Astrocyte (in vitro differentiated cells and primary cell): ENCODE measurements at places on chromosomes 1 and 21. TPM values are rescaled to one million over a fixed set of nuclear protein-coding genes. Genes with fewer than 3 reads are reported as not detected.

DIO1 gene
- total RNA-seq, result not detected in 2 replicates

UBIAD1 gene
- total RNA-seq, result 15.4 and 15.5 TPM in 2 replicates

SPRR3 gene
- total RNA-seq, result 0.70 and 3.0 TPM in 2 replicates

FCN3 gene
- total RNA-seq, result not detected in 2 replicates

DNA sequence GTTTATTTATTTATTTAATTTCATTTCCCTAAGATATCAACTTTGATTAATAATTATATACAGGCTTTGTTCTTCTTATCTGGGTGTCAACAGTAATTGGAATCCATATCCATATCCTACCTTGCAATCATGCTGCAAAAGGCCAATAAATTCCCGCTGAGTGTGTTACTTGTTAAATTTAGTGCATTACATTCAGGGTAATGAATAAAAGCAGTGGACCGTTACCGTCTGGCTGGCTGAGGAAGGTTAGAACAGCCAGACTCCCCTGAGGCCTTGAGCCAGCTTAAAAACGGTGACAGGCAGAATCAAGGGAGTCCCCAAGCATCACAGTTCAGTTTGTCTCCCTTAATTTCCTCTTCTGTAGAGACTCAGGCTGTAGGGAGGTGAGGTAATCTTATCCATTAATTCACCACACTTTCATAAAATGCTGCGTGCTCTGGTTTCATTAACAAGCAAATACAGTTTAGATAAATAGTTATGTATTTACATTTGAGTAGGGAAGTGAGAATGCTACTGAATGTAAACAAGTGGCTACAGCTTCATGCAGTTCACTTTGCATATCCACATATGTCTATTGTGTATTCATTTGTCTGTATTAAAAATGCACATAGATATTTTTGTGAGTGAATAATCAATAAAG is 888.2 kb upstream of the CXADR start:
- H3K27me3 ChIP-seq, result no peaks in the 10 kb centered on the region
- H3K4me1 ChIP-seq, result no peaks in the 10 kb centered on the region
- no peak for DNase-seq
- H3K36me3 ChIP-seq, result no peaks in the 10 kb centered on the region
- H3K27ac ChIP-seq, result no peak overlapping the region
- H3K4me3 ChIP-seq, result no peak overlapping the region

GRCh38 chr1:44660176-44660575 is 14.1 kb downstream of the TMEM53 start:
- no peaks in the 10 kb centered on the region for H3K27me3 ChIP-seq
- no peaks in the 10 kb centered on the region for H3K4me1 ChIP-seq
- H3K36me3 ChIP-seq, result no peaks in the 10 kb centered on the region
- no peak overlapping the region for H3K27ac ChIP-seq
- DNase-seq, result no peak
